ENCODE measurements at places on chromosomes 4 and X.

- no peak for DNase-seq
These were observed 368.0 kb upstream of the AGA start for GRCh38 chr4:177810220-177810619.

DNA sequence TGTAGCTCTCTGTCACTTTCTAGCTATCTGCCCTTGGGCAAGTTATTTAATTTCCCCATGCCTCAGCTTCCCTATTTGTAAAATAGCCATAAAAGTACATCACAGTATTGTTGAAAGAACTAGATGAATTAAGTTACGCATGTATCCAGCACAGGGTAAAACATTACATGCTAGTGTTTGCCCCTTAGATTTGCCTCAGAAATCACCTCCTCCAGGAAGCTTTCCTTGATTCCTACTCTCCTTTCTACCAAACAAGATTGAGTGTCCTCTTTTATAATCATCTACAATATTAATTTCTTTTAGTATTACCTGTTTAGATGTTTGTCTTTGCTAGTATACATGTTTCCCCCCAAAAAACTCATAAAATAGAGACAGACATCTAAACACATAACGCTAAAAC is 369.5 kb downstream of the GBA3 start:
- no peak for DNase-seq

- DNase-seq = no peak
These were observed 198.0 kb downstream of the CBR4 start for GRCh38 chr4:168811786-168812651.

GRCh38 chr4:150261571-150261970 is 183.3 kb downstream of the DCLK2 start:
- no peak for DNase-seq

GRCh38 chrX:40544343-40545266 is 36.2 kb upstream of the ATP6AP2 start:
- DNase-seq = no peak

GRCh38 chrX:72142794-72143608 is 11.3 kb upstream of the RTL5 start:
- DNase-seq = no peak

DNA sequence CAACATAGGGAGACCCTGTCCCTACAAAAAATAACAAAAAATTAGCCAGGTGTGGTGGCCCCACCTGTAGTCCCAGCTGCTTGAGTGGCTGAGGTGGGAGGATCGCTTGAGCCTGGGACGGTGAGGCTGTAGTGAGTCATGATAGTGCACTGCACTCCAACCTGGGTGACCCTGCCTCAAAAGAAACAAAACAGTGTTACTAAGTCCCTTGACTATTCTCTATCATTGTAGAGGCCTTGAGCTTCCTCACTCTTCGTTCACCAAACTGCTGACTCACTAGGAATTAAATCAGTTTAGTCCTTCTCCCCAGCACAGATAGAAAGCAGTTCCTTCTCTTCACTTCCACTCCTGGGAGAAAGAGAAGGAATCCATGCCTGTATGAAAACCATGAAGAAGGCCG is 14.5 kb downstream of the CDS1 start:
- no peak for DNase-seq

DNA sequence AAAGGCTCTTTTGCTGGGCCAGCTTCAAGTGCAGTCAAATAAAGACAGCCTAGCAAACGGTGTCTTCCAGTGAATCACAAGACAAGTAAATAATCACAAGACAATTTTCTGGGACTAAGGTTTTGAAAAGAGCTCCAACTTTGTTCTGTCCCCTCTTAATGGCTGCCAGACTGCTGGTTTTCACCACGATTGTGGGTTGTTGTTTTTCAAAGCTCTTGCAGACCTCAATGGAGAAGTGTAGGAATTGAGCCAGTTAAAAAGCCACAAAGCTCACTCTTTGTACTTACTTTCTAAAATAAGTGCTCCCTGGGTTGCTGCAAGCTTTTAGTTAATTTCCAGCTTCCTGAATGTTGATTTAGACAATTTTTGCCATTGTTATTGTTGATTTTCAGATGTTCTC is 405.8 kb upstream of the HTR2C start:
- DNase-seq = no peak

- DNase-seq = no peak
These were observed 249.2 kb downstream of the MID1IP1 start for GRCh38 chrX:39050427-39050826.

DNA sequence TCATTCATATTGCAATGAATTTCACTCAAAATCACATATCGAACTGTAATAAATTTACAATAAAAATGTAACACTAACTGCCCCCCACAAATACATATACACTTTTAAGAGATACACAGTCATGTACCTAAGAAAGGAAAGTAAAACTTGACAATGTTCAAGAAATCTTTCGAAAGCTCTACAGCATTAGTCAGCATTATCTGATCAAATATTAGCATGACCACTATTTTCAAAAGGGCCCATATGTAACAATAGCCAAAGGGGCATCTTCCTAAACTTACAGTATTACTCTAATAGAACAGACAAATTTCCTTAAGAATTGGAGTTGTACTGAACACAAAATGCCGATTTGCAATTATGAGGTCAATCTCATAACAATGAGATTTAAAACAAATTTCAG is 51.8 kb downstream of the STX18 start:
- no peak for DNase-seq

DNA sequence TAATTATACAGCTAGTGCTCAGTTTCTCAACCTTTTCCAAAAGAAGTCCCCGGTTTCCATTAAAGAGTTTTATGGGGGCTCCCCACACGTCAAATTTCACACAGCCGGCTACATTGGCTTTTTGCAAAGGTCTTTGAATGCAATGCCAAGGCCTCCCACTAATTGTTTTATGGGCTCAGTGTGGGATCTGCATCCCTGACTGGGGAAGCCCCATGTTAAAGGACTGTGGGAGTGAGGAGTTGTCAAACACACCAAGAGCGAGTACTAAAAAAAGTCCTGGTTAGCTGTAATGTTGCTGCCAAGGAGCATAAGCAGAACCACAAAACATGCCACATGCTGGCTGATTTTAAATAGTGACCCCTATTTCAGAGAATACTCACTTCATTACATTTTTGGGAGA is 162.6 kb downstream of the BMPR1B start:
- DNase-seq = no peak

GRCh38 chr4:175282407-175282806 is 364.2 kb downstream of the ADAM29 start:
- DNase-seq = no peak

- no peak for DNase-seq
These were observed 15.2 kb upstream of the PACRGL start for GRCh38 chr4:20684852-20685763.

DNA sequence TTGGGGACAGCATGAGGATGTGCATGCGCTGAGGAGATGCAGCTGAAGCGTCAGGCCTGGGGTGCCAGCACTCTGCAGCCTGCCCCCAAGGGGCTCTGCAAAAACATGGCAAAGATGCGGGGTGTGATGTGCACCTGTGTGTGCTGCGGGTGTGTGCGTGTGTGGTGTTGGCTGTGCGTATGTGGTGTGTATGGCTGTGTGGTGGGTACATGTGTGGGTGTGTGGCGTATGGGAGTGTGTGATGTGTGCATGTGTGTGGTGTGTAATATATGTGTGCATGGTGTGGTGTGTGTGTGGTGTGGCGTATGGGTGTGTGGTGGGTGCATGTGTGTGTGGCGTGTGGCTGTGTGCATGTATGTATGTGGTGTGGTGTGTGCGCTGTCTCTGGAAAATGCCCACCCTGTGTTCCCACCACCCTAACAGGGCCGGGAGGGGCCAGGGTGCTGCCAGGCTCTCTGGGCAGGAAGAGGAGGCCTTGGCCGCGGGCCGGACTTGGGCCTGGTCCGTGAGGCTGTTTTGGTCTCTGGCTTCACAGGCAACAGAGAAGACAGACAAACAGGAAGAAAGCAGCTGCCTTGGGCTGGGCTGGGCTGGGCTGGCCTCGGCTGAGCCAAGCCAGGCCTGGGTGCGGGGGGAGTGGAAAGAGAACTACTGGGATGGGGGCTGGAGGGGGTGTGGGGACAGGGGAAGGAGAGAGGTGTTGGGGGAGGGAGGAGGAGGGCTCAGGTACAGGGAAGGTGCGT is 1.1 kb upstream of the AVPR2 start:
- no peak for DNase-seq

- no peak for DNase-seq
These were observed 543.8 kb upstream of the SLIT2 start for GRCh38 chr4:19707876-19708275.

DNA sequence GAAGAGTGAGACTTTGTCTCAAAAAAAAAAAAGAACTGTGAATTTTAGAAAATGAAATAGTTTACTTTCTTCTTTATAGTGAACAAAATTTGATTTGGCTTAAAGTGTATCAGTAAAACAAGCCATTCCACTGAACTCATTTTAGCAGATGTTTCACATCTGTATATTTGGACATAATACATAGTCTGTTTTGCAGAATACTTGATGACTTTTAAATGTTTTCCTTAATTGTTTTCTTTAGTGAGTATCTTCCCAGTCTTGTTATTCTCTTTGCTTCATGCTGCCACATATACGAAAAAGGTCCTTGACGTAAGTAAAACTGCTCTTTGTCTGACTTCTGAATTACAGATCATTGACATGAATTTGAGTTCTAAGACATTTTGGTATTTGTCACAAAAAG is 8.3 kb downstream of the TMEM33 start:
- DNase-seq = no peak

DNA sequence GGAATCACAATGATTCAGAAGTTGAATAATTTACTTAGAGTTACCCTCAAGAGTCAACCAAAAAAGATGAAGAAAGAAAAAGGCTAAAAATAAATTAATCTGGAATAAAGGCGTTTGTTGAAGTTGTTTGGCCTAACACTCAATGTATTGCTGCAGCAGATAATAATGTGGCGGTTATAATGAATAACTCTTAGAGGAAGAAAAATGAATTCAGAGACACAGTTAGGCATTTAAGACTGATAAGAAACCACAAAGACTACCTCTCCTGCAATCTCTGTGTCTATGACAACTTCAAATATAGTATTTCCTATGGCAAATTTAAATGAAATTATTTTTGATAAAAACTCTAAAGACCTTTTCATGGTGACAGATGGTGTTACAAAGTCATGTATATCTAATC is 1369.1 kb upstream of the AGA start:
- DNase-seq = no peak

DNA sequence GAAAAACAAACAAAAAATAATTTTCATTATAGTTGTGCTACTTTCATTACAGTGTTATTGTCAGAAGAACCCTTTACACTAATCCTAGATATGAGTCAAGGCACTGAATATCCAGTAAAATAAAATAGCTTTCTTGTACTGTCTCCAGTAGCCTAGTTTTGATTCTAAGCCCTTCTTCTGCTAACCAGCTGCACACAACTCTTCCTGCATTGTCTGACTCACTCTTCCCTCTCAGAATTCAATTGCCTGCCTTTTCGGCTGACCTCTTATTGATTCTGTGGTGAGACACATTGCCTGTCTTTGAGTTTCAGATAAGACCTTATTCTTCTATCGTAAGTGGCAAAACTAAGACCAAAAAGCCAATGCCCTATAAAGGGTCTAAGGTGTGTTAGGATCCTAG is 26.7 kb upstream of the PCDH18 start:
- no peak for DNase-seq

- no peak for DNase-seq
These were observed 4.4 kb upstream of the ZFP92 start for GRCh38 chrX:153406903-153407302.

- peak; percentile 58 for DNase-seq
These were observed 134.1 kb downstream of the OR13H1 start for GRCh38 chrX:131677655-131678628.

Measured in stimulated activated CD4-positive, alpha-beta T cell treated with anti-CD3 and anti-CD28 coated beads, Interleukin-2, amount 100 ng/mL, for 48 hours (primary cell).